Activated CD4-positive, CD25-positive, alpha-beta regulatory T cell treated with anti-CD3 and anti-CD28 coated beads, Interleukin-2, amount 50 U/mL, for 24 hours (primary cell): ENCODE measurements at places on chromosomes 12 and 14.

DNA sequence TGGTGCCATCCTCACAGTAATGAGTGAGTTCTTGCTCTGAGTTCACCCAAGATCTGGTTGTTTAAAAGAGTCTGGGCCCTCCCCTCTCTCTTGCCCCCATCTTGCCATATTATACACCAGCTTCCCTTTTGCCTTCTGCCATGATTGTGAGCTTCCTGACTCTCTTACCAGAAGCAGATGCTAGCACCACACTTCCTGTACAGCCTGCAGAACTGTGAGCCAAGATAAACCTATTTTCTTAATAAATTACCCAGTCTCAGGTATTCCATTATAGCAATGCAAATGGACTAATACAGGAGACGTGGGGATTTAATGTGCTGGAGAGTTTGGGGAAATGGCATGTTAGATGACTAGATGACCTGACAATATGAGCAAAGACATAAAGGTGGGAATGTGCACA, 12.8 kb downstream of the SLC4A8 start:
- no peak for ATAC-seq

GRCh38 chr12:46435029-46435428, 62.5 kb upstream of the SLC38A2 start:
- ATAC-seq = no peak

DNA sequence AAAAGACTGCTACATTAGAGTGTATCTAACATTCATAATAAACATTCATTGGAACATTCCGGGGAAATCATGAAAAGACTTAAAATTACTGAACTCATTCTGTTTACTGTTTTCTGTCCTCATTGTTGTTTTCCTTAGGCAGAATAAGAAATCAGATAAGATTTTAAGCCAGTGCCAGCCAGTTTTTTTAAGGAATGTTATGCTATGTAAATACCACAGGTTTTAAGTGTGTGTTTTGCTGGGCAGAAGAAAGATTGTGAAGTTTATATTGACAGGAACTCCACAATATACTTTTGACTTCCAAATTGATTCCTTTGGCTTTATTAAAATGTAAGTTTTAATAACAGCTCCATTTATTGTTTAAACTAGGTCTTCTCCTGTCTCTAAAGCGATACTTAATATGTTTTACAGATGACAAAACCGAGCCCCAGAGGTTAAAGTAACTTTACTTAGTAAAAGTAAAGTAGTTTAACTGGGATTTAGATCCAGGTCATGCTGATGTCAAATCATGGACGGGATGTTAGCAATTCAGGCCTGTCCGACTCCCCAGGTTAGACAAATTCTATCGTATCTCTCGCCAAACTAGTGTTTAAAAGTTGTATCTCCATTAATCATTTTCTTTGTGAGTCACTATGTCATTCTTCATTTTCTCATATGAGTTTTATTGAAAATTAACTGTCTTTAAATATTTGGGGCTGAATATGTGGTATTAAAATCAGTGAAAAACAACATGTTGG, 1.7 kb downstream of the LARP4 start:
- ATAC-seq = no peak

GRCh38 chr14:22002860-22003284, 329.3 kb upstream of the OR4E1 start:
- peak; percentile 72 for ATAC-seq

- no peak for ATAC-seq
These were observed 31.1 kb downstream of the TCHP start for GRCh38 chr12:109931143-109931542.

GRCh38 chr14:36068777-36069534, 107.6 kb downstream of the PTCSC3 start:
- no peak for ATAC-seq

DNA sequence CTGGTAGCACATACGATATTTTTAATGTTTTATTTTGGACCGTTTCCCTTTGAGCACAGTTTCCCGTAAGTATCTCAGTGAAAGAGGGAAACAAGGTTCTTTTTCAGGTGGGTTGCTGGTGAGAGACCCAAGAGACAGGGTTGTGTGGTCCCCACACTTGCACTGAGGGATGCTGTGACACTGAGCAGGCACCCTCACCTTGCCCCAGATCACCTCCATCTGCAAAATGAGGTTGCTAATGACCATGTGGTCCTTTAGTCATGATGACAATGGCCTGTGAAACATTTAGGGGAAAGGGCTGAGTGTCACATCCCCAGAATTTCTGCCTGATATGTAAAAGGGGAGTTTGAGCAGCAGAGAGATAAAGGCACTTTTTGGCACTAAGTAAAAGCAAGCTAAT, 4.3 kb downstream of the CCND2 start:
- no peak for ATAC-seq

DNA sequence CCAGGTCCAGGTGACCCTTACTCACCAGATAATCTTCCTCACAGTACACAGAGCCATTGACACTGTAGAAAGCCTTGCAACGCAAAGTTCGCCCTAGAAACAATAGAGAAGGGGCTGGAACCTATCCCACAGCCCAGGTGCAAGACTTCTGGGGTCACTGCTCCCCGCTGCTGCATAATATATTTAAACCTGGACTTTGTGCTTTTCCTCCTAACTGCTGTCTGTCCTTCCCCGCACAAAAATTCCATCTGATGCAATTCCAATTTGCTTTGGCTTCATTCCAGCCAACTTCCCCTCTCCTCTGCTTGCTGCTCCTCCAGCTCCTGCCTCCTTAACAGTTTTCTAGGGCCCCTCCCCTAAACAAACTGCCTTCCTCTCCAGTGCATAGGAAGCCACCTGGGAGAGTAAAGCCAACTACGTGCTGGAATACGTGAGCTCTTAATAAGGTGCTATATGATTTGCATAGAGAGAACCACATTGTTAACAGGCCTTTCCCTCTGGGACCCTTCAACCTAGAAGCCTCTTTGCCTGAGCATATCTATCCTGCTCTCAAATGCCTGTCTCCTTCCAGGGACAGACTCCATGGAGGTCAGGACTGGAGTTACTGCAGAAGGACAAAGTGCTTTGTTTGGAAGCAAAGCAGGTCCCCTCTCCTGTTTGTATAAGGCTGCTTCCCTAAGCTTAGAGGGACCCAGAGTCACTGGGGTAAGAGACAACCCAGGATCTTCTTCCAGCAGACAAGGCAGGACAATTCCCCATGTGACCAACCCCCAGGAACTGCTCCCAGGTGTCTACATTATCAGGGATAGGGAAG, 5.5 kb downstream of the AJUBA start:
- no peak for ATAC-seq
